ENCODE measurements at places on chromosomes 3 and 15.

DNA sequence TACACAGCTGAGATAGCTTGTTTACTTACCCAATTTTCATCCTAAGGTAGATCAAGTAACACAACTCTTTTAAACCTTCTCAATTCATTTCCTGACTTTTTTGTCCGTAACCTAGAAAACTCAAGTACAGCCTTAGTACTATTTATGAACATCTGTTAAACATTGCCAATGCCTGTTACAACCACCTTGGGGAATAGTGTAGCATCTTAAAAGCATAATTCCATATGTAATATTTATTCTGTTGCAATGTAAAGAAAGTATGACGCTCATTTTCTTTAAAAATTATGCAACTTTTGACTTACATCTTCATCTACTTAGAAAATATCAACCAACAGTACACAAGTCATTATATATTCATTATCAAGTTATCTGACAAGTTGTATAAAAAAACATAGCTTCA, 54.6 kb downstream of the SUCLG2 start:
- ATAC-seq, result no peak

GRCh38 chr15:58537033-58537432, 105.2 kb downstream of the LIPC start:
- ATAC-seq, result no peak

GRCh38 chr3:157294953-157295352, 135.0 kb upstream of the CCNL1 start:
- no peak for ATAC-seq

GRCh38 chr3:104044002-104044401, 1322.7 kb upstream of the ALCAM start:
- ATAC-seq, result no peak

DNA sequence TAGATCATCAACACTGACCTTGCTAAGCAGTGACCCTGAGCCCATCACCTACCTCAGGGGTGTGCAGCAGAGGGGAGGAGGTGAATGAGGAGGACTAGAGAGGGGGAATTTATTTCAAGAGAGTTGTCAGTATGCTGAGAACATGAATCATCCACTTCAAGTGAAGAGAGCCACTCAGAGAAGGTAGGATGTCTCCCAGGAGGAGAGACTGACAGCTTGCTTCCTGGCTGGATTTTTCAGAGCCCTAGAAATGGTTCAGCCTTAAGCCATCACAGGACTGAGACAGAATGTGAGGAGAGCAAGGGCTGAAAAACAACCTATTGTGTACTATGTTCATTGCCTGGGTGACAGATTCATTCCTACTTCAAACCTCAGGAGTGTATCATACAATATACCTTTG, 34.8 kb downstream of the CCNL1 start:
- ATAC-seq, result no peak

GRCh38 chr15:67076147-67076843, 10.9 kb downstream of the SMAD3 start:
- ATAC-seq, result peak; percentile 48

- no peak for ATAC-seq
Measured at GRCh38 chr3:143697975-143698374, 150.3 kb downstream of the SLC9A9 start.

GRCh38 chr15:100131321-100132224, 210.2 kb downstream of the ADAMTS17 start:
- ATAC-seq, result no peak

GRCh38 chr3:39191773-39192172, 622 bp downstream of the XIRP1 start:
- no peak for ATAC-seq

- ATAC-seq, result no peak
Measured at GRCh38 chr3:31081018-31081662, 186.7 kb upstream of the GADL1 start.

- ATAC-seq, result peak; percentile 49
Measured at GRCh38 chr15:20340331-20340811, 201.2 kb downstream of the GOLGA6L6 start.

- ATAC-seq, result no peak
Measured at GRCh38 chr15:70466305-70466704, 297.1 kb downstream of the UACA start.

DNA sequence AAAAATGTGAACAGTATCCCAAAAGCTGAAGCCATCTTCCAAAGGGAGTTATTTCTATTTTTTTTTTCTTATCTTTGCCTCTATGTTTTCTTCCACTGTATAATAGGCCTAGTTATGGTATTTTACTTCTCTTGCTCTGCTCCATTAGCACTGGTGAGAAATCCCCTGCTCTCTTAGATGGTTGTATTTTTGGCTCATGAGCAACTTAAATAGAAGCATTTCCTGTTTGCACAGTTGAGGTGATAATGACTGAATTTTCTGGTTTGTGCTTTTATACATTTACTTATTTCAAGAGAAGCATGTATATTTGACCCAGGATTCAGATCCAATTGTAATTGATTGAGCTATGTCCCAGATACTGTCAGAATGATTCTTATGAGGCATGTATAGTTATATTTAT, 61.6 kb upstream of the CD200R1L start:
- no peak for ATAC-seq

GRCh38 chr3:194360568-194360967, 9.0 kb downstream of the LRRC15 start:
- no peak for ATAC-seq

DNA sequence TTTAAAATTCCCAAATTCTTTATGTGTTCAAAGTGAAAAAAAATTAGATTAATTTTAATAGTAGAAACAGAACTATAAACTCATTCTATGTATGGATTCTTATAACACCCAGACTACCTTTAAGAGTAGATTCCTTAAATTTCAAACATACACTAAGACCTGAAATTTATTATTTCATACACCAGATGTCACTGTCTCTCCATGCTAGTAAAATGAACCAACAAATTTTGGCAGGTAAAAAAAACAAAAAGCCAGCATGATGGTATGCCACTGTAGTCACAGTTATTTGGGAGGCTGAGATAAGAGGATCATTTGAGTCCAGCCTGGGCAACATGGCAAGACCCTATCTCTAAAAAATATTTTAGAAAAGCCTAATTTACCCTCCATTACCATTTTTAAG, 461.3 kb upstream of the NAALADL2 start:
- ATAC-seq, result no peak

DNA sequence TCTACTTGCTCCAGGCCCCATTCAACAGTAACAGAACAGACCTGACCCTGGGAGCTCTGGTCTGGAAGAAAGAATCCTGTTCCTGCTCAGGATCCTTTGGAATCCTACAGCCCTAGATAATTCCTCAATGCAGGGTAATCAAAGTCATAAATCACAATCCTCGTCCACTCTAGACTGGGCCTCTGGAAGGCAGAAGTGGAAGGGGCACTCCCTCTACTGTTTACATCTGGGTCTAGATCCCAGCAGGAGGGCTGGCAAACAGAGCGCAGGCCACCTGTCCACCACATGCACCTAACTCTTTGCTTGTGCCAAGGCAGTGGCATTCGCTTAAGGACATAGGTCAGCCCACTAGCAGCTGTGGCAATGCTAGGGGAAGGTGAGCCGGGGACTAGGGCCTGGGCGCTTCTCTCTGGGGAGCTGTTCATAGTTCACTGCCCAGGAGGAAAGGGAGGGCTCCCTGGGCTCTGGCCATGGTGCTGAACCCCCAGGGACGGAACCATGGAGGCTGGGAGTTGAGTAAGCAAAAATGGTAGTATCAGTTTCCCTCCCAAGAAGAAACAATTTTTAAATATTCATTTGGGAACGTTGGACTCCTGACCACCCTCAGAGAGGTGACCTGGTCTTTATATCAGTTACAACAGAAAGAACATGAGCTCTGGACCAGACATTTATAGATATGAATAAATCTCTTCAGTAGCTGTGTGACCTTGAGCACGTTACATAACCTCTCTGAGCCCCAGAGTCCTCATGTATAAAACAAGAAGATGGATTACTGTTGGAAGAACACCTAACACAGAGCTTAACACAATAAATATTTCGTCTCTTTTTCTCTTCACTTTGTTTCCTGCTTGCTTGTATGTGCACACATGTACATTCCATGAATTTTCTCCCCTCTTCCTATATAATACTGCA, 90.2 kb downstream of the NTRK3 start:
- no peak for ATAC-seq

DNA sequence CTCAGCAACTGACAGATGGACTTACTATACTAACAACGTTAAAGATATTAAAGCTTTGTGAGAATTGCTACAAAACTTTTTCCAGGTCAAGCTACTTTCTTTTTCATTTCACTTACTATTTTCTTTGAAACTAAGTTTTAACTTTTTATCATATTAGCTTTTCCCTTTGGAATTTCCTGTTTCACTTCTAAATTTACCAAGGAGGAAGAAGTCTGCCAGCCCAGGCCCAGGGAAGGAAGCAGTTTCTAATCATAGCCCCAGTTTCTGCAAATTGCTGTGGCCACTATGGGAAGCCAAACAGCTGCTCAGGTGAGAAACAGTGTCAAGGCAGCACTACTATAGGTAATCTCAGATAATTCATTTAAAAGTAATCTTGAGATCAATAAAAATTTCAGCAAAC, 18.4 kb downstream of the CYFIP1 start:
- ATAC-seq, result peak; percentile 24

DNA sequence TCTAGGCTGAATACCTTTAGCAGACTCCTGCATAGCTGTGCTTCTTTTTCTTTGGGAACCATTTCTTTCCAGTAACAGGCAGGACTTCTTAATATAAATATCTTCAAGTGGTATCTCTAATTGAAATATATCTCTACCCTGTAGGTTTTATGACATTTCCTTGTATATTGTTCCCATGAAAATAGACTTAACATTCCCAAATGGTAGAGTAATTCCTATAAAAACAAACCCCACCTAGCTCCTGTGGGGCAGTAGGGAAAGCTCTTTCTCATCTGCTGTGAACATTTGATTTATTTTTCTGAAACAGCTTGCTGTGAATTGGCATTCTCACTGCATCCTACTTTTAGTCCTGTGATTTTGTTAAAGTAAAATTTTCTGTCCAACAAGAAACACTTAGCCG, 20.8 kb downstream of the SELENOT start:
- ATAC-seq, result no peak

DNA sequence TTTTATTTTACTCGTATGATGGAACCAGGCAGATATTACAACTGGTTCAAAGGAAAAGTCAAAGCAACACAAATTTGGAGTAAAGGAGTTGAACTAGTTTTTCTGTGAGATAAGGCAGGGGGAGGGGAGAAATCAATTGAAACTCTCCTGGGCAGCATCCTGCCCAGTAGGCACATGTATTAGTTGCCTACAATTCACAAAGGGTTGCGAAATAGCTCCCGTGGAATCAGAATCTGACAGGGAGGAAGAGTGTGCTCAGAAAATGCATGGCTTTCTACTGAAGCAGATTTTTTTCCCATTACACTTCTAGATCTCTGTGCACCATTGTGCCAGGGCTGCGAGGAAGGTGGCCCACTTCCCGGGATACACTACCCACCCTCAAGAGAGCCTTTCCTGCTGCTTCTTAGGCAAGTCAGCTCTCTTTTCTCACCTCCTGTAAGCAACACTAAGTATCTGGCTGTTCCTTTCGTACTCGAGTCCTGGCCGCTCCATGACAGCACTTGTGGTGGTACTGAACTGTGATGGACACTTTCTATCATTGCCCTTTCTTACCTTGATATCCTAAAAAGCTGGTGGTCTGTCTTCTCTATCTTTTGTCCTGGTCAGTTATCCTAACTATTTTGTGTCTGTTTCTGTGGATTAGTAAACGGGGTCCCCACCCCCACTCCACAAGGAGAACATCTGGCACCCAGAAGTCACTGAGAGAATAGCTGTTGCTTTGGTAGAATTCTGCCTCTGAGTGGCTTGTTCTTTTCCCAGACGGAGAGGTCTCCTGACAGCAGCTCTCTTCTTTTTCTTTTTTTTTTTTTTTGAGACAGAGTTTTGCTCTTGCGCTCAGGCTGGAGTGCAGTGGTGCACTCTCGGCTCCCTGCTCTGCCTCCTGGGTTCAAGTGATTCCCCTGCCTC, 74.8 kb downstream of the RPL39L start:
- ATAC-seq, result no peak

DNA sequence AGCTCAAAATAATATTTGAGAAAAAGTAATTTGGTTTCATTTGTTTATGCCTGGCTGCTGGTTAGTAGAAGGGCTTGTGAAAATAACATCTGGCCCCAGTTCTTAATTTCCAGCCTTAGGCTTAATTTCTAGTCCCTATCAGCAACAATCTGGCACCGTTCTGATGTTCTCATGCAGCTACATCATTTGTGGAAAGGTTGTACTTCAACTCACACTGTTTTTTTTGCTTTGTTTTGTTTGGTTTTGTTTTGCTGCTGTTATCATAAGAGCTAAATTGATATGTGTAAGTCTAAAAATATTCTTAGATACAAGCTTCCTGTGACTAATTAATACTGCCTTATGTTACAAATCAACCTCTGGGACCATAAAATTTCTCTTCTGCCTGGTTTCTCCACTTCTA, 8.9 kb downstream of the CPA3 start:
- no peak for ATAC-seq
